ENCODE measurements at places on chromosomes 1 and 21.

DNA sequence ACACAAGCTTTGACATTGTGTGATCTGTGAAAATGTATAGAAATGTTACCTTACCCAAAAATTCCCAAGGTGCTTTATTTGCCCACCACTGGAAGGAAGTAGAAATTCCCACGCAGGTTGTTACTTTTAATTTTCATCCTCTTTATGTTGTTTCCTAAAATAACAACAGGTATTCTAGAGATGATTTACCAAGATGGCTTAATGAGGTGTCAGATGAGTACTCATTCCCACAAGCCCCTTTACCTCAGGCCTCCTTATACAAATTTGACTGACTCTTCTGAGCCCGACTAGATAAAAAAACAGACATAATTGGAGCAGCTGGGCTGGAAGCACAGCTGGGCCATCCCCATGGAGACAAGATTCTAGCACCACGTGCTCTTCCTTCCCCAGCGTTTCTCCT is 114.6 kb downstream of the LIPI start:
- no peak for DNase-seq

- DNase-seq = no peak
Observed at GRCh38 chr1:154557939-154558719, at the start of gene UBE2Q1. UBE2Q1 (minus strand) TSS chr1:154558662; CDS start chr1:154558553, 109 bp downstream.

DNA sequence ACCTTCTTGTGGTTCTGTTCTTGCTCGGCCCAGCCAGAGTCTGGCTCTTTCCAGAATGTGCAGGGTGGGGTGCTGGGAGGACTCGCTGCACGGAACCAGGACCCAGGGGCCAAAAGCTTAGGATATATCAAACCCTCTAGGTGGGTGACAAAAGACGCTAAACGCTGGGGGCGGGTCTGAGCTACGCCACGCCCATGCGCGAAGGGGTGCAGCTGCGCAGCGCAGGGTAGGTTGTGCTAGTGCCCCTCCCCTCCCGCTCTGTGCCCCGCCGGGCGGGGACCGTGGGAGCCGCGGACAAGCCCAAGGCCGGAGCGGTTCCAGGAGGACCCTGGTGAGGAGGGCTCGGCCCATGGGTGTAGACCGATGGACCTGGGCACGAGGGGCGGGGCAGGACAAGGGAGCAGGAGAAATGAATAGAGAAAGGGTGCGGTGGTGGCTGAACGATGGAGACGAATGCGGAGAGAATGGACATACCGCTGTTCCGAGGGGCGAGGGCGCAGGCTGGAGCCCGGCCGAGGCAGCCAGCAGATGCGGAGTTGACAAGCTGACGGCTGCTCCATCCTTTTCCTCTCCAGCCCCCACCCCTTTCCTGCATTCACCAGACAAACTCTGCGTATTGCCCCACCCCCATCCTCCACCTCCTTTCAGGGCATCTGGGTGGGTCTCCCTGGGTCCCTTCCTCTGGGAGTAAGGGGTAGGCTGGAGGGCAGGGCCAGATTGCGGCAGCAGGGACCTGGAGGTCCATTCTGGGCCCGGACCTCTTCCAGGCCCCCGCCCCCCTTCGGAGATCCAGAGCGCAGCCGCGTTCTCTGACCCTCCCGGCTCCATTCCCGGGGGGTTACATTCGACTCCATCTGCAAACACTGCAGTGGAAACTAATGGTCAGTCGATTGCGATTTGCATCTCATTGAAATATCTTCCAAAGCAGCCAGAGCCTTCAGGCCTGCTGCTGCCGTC is at the start of gene RUSC1:
Gene RUSC1 (plus strand): TSS at position 234 of the 957 bp plus-strand sequence. CDS start 880 bp downstream, outside the sequence.
- no peak for DNase-seq

- no peak for DNase-seq
Observed at GRCh38 chr21:41370840-41371684, 9.2 kb downstream of the MX2 start.

DNA sequence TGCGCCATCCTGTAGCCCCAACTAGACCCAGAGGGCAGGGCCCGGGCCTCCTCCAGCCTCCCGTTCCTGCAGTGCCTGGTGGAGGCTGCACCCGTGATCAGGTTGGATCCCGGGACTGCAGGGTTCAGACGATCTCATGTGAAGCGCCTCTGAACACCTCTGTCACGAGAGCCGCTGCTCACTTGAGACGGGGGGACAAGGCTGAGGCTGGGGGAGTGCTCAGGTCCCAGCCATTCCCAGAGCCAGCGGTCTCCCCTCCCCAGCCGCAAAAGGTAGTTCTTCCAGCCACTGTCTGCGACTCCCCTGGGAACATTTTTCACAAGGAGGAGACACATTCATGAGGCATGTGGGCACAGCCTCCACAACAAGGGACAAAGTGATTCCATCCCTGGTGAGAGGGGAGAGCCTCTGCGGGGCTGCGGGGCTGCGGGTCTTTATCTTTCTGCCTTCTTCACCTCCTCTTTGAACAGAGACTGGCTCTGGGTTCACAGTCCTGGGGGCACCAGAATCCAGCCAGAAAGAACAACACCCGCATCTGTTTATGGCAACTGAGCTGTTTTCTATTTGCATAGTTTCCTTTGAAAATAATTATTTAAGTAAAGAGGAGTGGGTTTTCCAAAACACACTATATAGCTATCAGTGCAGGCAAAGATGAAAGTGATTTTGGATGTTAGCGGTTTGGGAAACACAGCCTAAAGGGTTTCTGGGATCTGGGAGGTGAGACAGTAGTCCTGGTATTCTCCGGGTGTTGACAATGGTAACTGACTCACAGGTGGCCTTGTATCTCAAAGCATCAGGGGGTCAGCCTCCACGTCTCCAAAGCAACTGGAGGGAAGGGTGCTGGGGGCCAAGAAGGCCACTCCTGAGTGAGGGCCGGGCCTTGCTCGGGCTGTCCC is 13.0 kb upstream of the LDLRAP1 start:
- DNase-seq = no peak

- DNase-seq = no peak
Observed at GRCh38 chr1:18573170-18573569, 57.5 kb upstream of the PAX7 start.

DNA sequence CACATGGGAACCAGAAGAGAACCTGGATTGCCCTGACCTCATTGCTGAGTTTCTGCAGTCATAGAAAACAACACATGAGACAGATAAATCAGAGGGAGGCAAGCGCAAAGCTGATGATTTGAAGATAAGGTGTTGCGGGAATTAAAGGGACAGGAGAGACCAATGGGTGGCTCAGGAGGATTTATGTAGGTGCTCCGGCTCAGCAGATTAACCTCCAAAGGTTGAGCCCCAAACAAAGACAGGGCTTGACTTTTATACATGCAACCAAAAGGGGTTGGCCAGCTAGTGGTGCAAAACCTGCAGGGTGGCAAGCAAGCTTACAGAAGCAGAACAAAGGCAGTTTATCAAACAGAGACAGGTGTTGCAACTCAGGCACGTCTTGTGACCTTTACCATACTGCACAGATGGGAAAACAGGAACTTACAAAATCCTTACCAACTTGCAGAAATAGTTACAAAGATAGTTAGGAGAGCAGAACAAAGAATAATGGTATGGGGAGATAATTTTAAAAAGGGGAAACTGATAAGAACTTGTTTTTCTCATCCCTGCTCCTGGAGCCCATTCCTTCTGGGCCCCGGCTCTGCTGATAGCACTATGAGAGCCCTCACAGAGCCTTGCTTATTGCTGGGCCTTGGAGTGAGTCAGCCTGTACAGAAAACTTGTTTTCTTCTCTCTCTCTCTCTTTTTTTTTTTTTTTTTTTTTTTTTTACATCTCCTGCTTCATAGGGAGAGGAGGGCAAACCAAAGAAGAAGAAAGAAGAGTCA is 93.6 kb downstream of the SNRPE start:
- DNase-seq = peak; percentile 7

- peak; percentile 8 for DNase-seq
Observed at GRCh38 chr1:184160236-184160635, 108.7 kb downstream of the TSEN15 start.

Measured in A549 (cell line).